Stimulated activated CD4-positive, alpha-beta T cell treated with anti-CD3 and anti-CD28 coated beads, TNF-alpha, amount 100 ng/mL, for 1 hour (primary cell): ENCODE measurements at places on chromosomes 1 and 21.

DNA sequence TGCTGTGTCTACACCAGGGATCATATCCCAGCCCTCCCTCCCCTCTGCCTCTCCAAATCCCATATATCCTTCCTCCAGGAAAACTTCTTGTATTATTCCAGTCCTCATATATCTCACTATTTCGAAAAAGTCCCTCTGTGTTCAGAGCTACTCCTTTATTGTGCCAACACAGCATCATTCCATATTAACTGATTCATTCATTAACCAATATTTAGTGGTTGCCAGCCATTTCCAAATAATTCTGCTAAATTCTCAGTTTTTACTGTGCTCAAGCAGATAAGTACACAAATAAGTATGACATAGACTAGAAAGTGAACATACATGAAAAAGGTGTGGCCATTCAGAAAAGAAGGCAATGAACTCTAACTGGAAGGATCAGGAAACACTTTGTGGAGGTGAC is 241.6 kb upstream of the DUSP10 start:
- no peak for DNase-seq

DNA sequence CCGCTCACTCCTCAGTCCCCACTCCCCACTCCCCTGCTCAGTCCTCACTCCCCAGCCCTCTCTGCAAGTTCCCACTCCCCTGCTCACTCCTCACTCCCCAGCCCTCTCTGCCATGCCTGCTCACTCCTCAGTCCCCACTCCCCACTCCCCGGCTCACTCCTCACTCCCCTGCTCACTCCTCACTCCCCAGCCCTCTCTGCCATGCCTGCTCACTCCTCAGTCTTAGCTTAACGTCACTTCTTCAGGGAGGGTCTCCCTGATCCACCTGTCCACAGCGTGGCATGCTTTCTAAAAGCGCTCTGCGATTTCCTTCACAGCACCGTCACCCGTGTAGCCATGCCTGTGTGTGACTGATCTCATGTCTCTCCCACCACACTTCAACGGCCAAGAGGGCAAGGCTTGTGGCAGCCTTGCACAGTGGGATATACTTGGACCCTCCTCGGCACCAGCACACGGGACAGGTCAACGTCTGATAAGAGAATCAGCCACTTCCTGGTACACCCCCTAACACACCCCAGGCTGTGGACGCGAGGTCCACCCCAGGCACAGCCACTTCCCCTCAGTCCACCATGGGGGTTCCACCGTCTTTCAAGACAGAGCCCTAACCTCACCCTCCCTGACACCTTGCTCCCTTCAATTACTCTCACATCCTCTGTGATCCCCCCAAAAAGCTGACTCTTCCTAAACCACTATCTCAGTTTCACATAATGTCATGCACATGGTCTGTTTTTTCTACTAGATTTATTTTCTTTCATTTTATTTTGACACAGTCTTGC is 14.0 kb downstream of the PRDM15 start:
- DNase-seq, result no peak

DNA sequence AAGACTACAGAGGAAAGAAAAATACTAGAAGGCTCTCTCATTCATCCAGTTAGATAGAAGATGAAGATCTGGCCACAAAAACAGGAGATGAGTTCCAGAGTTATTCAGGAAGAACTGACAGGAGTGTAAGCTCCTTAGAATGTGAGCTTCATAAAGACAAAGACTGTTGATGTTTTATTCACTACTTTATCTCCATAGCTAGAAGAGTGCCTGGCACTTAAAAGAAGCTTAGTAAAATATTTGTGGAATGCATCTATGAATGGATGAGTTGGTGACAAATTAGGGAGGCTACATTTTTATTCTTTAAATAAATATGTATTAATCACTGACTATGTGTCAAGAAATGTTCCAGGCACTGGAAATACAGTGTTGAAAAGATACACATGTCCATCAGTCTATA is 13.8 kb downstream of the CLDN17 start:
- DNase-seq, result no peak

GRCh38 chr1:39413902-39414528 is 77.4 kb upstream of the BMP8A start:
- DNase-seq, result no peak

GRCh38 chr1:204695692-204696091 is 10.2 kb upstream of the LRRN2 start:
- no peak for DNase-seq

DNA sequence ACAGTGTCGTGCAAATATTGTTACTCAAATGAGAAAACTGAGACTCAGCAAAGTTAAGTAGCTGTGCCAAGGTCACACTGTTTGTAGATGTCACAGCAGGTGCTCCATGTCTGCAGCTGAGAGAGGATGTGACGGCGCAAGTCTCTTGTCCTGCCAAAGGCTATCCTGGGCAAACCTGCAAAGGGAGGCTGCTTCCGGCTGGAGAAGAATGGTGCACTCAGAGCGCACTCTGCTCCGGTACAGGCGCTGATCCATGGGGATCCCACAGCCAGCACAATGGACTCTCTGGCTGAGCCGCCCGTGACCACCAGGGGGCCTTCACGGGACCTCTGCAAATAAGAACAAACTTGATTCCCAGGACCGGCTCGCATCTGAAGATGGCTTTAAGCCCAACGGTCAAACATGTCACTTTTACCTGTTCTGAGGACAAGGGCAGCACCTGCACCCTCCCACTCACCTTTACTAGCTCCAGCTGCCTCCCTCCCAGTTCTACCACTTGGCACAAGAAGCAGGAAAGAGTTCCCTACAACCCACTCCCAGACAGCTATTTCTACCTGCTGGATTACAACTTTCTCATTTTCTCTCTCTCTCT is 21.9 kb downstream of the RD3 start:
- DNase-seq, result peak; percentile 30

- no peak for DNase-seq
Measured at GRCh38 chr1:20426923-20427322, 59.1 kb downstream of the CAMK2N1 start.
